ENCODE measurements at places on chromosomes 12 and 14.

DNA sequence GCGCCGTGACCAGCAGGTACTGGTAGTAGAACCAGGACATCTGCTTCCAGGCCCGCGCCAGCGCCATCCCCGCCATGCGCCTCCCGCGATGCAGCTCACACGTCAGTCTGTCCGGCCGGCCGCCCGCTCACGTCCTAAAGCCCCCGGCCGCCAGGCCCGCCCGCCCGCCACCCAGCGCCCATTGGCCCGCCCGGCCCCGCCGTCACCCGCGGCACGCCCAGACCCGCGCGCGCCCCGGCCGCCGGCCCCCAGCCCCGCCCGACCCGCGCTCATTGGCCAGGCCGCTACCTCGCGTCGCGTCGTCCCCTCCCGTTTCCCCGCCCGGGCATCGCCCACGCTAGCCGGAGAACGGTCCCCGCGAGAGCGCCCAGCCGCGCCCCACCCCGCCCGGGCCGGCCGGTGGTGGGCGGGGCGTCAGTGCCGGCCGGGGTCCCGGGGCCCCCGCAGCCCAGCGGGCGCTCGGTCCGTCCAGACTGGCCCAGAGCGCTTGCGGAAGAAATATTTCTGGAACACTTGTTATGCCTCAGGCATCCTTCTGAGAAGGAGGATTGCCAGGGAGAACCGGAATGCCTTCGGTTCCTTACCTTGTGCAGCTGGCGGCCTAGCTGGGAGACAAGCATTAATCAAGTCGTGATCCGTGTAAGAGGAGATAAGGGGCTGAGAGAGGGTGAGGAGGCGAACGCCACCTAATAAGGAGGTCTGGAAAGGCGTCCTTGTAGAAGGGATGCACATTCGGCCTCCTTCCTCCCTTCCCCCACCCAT, at the start of gene SPTSSA:
TSS of gene SPTSSA (minus strand) at position 109 of the 762 bp plus-strand sequence. CDS start at position 76, 33 bp downstream.
- DNase-seq = peak; percentile 98

DNA sequence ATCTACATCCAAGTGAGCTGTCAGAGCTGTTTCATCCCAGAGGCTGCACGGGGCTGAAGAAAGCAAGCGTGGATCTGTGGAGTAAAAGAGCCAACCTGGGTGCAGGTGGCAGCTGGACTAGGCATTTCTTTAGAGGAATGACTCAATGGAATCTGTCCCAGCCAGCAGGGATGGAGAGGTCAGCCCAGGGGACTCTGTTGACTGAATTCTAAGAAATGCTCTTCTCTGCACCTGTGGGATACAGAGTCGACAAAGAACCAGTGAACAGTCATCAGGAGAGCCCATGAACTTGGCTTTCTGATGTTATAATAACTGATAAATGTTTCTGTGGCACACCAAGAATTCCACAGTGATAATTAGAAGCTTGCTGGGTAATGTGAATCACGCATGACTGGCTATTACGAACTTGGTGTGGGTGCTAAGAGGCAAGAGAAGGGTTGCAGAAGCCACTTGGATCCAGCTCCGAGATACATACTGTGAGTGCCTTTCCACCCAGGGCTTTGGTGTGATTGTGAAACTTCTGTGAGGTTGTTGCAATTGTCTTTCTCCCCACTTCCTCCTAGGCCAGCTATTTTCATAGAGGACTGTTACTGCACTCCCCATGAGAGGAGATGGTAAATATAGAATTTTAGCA, 16.2 kb downstream of the PYGL start:
- no peak for DNase-seq

DNA sequence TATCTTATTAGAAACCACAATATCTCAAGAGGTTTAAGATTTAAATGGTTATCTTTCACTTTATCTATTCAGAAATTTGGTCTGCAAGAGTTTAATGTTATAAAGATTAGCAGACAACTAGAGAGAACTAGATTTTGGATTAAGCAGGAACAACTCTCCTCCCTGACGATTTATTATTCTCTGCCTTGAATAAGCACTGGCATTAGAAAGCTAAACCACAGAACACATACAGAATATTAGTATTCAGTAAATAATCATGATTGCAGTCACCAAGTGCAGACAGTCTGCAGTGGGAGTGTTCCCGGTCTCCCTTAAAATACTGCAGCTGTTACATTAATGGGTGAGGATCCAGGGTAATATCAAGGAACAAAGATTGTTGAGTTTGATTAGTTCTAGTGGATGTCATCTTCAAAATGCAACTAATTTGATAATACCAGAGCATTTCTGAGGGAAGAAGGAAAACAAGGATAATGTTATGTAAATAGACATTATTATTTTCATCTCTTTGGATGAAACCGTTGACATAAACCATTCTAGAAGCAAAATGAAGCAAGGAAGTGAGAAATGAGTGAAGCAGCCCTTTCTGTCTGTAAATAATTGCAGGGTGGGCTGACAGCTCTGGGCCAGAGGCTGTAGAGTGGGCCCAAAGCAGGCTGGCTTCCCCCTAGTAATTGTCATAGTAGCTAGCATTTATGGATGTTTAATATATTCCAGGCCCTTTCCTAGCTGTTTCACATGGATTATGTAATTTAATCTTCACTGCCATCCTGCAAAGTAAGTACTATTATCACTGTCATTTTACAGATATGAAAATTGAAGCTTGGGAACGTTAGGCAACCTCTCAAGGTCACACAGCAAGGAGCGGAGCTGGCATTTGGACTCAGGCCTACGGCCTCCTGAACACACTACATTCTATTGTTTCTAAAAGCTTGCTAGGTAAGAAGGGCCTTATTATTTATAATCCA, 79.4 kb downstream of the DYRK2 start:
- DNase-seq = no peak

DNA sequence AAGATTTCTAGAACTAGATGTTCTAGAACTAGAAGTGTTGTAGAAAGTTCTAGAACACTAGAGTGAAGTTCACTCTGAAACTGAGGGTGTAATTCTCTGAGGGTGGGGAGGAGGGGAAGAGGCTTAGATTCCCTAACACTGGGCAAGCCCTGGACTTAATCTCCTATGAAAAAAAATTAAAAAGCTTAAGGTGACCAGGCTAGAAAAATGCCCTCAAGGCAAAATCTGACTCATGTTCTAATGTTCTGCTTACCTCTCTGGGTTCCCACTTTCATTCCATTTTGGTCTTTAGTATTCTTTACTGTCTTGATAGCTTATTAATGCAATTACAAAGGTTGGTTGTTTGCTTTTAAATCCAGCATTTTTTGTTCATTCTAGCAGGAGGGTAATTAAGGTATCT, 101.5 kb downstream of the KICS2 start:
- DNase-seq = no peak

- DNase-seq = no peak
These were observed 34.4 kb downstream of the DDX51 start for GRCh38 chr12:132109741-132110140.

- DNase-seq = no peak
These were observed 94.5 kb downstream of the TMEM132C start for GRCh38 chr12:128361400-128361995.

DNA sequence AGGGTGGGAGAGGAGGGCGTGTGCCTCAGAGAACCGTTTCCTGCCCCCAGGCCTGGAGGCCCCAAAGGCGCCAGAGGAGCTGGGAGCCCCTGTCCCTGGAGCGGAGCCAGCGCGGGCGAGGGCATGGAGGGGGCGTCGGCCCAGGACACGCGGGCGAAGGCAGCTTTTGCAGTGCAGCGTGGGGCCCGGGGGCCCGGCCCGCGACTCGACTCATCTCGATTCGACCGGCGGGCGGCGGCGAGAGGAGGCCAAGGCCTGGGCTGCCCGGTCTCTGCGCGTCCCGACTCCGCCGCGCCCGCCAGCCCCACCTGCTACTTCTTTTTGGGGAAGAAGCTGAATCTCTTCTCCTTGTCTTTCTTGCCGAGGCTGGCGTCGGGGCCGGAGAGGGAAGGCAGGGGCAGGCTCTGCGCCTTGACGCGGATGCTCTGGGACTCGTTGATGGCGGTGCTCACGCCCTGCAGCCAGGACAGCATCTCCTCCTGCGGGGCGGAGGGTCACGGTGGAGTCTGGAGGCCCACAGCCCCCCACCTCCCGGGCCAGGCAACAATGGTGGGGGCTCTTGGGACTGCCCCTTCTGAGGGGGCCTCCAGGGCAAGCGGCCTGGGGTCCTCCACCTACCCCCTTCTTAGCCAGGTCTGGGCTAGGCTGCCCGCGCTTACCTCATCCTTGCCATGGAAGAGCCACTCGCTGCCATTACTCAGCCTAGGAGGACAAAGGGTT, 44.9 kb downstream of the PLEKHG3 start:
- peak; percentile 59 for DNase-seq

DNA sequence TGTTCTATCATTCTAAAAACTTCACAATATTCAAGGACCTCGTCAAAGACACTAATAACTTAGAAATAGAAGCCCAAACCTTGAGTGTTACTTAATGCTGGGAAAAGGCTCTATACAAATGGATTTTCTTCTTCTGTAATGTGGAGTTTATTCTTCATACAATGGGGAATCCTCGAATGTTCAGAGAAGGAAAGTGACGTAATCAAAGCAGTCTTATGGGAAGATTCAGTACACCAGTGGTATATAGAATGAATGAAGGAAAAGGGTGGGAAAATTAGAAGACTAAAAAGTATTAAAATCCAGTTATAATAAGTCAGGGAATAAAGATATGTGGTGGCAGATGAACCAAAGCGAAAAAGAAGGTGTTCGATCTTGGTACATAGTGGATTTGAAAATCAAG, 106.5 kb downstream of the PLCZ1 start:
- no peak for DNase-seq

GRCh38 chr14:89473989-89474388, 57.0 kb upstream of the FOXN3 start:
- no peak for DNase-seq

- no peak for DNase-seq
These were observed 223.3 kb downstream of the CHST11 start for GRCh38 chr12:104680070-104680469.

DNA sequence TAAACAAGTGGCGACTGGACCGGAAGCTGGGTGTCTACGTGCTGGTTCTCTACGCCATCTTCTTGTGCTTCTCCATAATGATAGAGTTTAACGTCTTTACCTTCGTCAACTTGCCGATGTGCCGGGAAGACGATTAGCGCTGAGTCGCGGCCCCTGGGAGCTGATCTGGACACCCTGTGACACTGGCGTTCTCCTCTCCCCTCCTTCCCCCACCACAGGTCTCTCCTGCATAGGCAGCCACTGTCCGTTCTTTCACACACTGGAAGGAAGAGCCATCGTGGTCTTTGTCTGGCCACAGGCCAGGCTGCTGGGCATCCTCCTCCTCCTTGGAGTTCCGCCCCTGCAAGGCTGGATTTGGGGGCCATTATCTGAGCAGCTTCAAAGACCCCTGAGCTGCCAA, 20.1 kb upstream of the RIN3 start:
- DNase-seq = no peak

DNA sequence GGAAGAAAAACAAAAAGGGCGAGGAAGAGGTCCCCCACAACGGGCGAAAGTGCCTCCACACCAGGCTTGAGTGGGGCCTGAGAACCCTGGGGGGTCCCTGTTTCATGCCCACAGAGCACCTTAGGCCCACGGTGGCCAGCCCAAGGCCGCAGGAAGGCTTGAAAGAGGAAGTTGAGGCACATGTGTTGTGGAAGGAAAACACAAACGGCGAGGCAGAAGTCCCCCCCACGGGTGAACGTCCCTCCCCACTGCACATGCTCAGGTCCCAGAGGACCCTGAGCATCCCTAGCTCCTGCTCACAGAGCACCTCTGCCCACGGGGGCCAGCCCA, 371.5 kb downstream of the ALG10 start:
- DNase-seq = peak; percentile 2

- no peak for DNase-seq
These were observed 196.5 kb upstream of the FRMD6 start for GRCh38 chr14:51455041-51455835.

DNA sequence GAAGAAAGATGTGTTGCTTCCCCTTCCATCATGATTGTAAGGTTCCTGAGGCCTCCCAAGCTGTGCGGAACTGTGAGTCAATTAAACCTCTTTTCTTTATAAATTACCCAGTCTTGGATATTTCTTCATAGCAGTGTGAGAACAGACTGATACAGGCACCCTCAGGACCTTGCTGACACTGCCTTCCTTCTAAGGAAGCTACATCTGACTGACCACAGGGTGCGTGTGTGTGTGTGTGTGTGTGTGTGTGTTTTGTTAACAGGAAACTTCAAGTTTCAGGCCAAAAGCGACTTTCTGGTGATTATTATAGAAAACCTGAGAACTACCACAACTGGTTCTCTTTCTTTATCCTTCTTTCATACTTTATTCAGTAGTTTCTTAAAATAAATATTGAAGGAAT, 149.0 kb downstream of the CAPZA3 start:
- DNase-seq = no peak

GRCh38 chr12:29611906-29612305, 114.4 kb upstream of the OVCH1 start:
- DNase-seq = no peak

DNA sequence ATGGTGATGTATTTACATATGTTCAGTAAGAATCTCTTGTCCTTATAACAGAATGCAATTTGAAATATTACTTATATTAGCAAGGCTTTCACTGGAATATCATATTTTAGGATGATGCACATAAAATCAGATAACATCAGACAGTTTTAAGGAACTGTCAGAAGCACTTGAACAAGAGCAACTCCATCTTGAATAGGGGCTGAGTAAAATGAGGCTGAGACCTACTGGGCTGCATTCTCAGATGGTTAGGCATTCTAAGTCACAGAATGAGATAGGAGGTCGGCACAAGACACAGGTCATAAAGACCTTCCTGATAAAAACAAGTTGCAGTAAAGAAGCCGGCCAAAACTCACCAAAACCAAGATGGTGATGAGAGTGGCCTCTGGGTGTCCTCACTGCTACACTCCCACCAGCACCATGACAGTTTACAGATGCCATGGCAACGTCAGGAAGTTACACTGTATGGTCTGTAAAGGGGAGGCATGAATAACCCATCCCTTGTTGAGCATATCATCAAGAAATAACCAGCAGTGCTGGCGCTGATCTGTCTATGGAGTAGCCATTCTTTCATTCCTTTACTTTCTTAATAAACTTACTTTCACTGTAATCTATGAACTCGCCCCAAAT, 27.6 kb upstream of the ETV6 start:
- DNase-seq = peak; percentile 17

DNA sequence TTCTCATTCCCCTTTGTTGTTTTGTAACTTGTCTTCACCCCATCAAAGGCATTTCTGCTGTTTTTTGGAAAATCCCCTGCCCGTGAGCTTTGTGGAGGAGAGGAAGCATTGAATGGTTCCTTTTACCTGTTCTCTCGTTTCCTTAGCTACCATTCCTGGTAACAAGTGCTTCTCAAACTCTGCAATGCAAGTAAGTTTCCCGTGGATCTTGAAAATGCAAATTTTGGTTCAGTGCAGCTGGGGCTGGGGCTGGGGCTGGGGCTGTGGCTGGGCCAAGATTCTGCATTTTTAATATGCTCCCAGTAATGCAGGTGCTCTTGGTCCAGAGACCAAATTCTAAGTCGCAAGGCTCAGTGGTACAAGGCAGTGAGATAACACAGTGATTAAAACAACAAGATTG, 151.6 kb downstream of the TTLL5 start:
- no peak for DNase-seq

DNA sequence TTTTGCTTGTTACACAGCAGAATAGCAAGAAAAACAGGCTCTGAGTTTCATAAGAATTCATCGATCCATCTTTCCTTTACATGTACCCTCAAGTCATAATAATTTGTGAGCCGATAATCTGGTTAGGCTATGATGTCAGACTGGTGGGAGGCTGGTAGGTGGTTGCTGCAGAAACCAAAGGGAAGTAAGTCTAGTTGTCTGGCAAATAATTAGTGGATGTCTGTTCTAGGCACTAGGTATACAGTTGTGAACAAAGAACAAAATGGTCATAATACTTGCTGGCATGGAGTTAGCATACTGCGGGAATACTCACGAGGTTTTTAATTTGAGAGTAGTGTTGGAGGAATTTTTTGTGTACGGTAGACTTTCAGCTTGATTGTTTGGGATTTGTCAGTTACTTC, 8.8 kb downstream of the SUSD6 start:
- no peak for DNase-seq

Data from right cardiac atrium (tissue), 5 donors.